ENCODE measurements at places on chromosomes 16 and 17. TPM values are rescaled to one million over a fixed set of nuclear protein-coding genes. Genes with fewer than 3 reads are reported as not detected.

DNA sequence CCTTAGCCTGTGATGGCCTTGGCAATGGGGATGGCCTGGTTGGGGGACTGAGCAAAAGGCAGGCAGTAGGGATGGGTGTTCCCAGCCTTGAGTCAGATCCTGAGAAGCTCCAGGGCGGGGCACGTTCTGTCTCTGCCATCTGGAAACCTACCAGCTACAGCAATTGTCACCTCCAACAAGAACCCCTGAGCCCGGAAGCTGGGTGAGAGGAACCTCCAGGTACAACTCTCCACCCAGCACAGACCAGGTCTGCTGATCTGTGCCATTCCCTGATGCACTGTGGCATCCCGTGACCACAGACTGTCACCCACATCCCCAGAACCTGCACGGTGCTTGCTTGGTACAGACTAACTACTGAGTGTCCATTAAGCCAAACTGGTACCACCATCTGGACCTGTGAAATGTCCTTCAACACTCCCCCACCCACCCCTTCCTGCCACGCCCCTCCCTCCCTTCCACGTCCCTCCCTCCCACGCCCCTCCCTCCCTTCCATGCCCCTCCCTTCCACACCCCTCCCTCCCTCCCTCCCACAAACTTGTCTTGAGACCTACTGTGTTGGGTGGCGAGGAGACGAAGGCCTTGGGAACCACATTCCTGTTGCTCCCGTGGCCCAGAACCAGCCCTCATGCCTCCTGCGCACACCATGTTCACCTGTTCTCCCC lies 16.6 kb downstream of the MYO15B start:
- DNase-seq, result no peak

Gene TAT
- not detected for total RNA-seq

Gene ALDH3A2
- total RNA-seq, result 50.9 TPM

Gene NECAB2
- 3.6 TPM for total RNA-seq

- DNase-seq, result no peak
Observed at GRCh38 chr17:72056727-72057290, 64.0 kb upstream of the SOX9 start.

- DNase-seq, result no peak
Observed at GRCh38 chr16:74778646-74779045, 4.0 kb upstream of the FA2H start.
